ENCODE measurements at places on chromosomes 7 and 10. TPM values are rescaled to one million over a fixed set of nuclear protein-coding genes. Genes with fewer than 3 reads are reported as not detected.
A peak's percentile ranks its signal among the peaks of the same experiment; 100 is the strongest.

GRCh38 chr7:24715661-24716479 is 41.4 kb downstream of the GSDME start:
- peak; percentile 77 for DNase-seq
- no peaks in the 10 kb centered on the region for H3K4me1 ChIP-seq
- no peaks in the 10 kb centered on the region for H3K27me3 ChIP-seq
- no peak overlapping the region for H3K27ac ChIP-seq
- H3K36me3 ChIP-seq = no peaks in the 10 kb centered on the region

- no peak for DNase-seq
- no peak overlapping the region for H3K4me3 ChIP-seq
- H3K27ac ChIP-seq = peak overlapping the region; percentile 30
- no peaks in the 10 kb centered on the region for H3K4me1 ChIP-seq
- no peaks in the 10 kb centered on the region for H3K36me3 ChIP-seq
These were observed 31.3 kb downstream of the KIAA1217 start for GRCh38 chr10:24240041-24240751.

Gene PIK3AP1
- total RNA-seq = 5.9 TPM

DNA sequence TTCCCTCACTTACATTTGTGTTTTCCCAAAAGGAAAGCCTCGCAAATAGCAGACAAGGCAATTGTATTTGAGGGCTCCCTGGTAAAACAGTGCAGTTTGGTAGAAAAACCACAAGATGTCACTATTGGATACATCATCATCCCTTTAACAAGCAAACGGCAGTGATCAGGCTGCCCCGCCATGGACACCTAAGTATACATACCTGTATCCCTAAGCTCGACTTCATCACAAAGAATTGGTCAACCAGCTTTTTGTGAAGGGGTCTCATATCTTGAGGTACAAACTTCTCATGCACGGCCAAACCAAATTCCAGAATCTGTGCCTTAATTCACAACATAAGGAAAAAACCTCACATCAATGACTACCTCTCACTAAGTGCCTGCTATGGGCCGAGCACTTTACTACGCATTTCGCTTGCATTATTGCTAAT is 179.5 kb upstream of the IMMP2L start:
- no peak overlapping the region for H3K4me3 ChIP-seq
- H3K36me3 ChIP-seq = peaks cover 12% of the 10 kb centered on the region
- no peak for DNase-seq
- H3K27me3 ChIP-seq = no peaks in the 10 kb centered on the region

DNA sequence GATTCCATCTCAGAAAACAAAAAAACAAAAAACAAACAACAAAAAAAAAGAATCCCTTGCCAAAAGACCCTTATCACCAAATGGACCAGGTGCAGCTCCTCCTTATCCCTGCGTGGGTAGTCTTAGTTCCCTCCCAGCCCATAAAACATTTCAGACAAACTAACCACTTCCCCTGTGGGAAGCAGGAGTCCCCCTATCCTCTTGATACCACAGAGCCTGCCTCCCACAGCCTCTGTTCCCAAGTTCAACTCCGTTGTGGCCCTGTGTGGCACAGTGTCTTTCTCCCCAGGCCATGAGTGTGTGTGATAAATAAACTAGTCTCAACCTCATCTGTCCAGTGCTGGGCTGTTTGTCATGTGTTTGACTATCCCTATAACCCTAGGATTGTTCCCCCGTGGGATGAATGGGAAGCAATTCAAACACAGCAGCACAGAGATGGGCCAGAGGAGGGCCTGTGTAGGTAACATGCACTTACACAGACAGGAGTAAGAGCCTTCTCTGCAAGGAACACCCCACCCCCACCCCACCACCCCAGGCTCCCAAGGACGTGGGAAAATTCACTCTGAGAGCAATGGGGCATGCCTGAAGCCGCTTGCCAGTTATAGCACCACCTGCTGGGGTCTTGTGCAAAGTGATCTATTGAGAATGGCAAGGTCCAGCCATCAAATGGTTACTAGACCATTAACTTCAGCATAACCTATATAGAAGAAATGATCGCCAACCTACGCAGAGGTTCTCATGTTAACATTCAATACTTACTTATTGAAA is 147.1 kb upstream of the GHITM start:
- H3K27ac ChIP-seq = no peak overlapping the region
- H3K36me3 ChIP-seq = no peaks in the 10 kb centered on the region
- H3K4me3 ChIP-seq = no peak overlapping the region
- no peaks in the 10 kb centered on the region for H3K27me3 ChIP-seq
- no peak for DNase-seq
- H3K4me1 ChIP-seq = no peaks in the 10 kb centered on the region

DNA sequence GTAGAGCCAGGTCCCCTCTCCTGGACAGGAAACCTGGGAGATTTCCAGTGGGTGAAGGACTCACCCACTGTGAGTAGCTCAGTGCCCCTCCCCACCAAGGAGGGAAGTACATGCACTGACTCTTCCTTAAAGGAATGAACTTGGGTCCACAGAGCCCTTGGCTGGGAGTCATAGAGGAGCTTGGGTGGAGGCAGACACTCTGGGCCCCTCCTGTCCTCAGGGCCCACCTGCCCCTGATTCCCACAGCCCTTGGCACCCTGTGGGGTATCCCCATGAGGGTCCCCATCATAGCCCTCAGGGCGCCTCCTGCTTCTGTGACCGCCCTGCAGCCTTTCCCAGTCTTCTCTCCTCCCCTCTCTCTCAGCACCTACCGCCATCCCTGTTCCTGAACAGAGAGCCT is 3.7 kb downstream of the EN2 start:
- H3K36me3 ChIP-seq = no peaks in the 10 kb centered on the region
- H3K27ac ChIP-seq = no peak overlapping the region
- DNase-seq = no peak

GRCh38 chr10:70481831-70482530 is 3.4 kb downstream of the PALD1 start:
- no peak for DNase-seq
- no peaks in the 10 kb centered on the region for H3K27me3 ChIP-seq
- H3K4me1 ChIP-seq = peaks cover 38% of the 10 kb centered on the region

DNA sequence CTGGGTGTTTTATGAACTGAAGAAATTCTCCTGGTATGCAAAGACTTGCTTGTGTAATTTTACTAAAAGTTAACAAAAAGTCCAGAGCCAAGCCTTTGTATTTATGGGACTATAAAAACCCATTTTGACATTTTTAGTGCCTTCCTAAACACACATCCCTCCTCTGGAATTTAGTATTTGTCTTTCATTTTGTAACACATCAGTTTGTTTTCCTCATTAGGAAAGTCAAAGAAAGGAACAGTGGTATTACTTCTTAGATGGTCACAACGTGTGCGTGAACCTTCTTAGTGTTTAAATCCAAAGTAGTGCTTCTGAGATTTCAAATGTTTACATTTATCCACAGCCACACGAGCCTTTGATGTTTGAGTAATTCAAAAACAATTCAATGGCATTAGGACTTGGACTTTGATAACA is 103.2 kb upstream of the TMEM106B start:
- no peak for DNase-seq
- no peak overlapping the region for H3K27ac ChIP-seq
- H3K27me3 ChIP-seq = no peaks in the 10 kb centered on the region
- peaks cover 11% of the 10 kb centered on the region for H3K4me1 ChIP-seq

GRCh38 chr7:54981913-54982312 is 36.9 kb upstream of the EGFR start:
- no peak for DNase-seq
- no peaks in the 10 kb centered on the region for H3K36me3 ChIP-seq
- no peaks in the 10 kb centered on the region for H3K4me1 ChIP-seq
- no peak overlapping the region for H3K27ac ChIP-seq
- no peaks in the 10 kb centered on the region for H3K27me3 ChIP-seq

DNA sequence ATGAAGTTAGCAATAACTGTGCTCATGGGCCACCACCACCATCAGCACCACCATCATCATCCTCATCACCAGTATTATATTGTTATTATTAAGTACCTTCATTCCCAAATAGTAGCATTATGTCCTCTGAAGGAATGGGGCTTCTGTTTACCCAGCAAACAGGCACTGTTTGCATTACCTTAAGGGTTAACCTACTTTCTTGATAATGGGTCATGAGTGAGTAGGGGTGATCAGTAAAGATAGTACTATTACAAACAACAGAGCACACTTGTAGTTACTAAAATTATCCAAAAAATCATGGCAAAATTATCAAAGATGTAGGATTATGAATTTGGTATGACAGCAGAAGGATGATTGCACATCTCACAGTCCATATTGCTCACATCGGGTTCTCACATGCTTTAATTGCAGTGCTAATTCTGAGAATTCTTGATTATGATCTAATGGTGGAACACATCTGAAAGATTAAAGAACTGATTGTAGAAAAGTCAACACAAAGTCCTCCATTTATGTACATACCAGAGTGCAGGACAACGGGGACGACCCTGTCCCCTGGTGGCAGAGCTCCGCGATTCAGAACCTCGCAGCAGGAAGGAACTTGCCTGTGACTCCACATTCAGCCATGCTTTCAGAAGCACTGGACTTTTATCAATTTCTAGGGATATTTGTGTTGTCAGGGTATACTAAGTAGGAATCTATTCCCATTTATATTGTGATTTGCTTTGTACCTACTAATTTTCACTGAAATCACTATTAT is 31.0 kb downstream of the PDE1C start:
- DNase-seq = no peak
- no peak overlapping the region for H3K4me3 ChIP-seq
- H3K36me3 ChIP-seq = no peaks in the 10 kb centered on the region
- no peak overlapping the region for H3K27ac ChIP-seq

- H3K36me3 ChIP-seq = no peaks in the 10 kb centered on the region
- no peaks in the 10 kb centered on the region for H3K27me3 ChIP-seq
- no peak overlapping the region for H3K4me3 ChIP-seq
- peaks cover 32% of the 10 kb centered on the region for H3K4me1 ChIP-seq
- H3K27ac ChIP-seq = no peak overlapping the region
These were observed 94.2 kb downstream of the ST7 start for GRCh38 chr7:117047496-117047895.

GRCh38 chr7:138590154-138590553 is 111.0 kb downstream of the SVOPL start:
- no peak overlapping the region for H3K4me3 ChIP-seq
- H3K4me1 ChIP-seq = no peaks in the 10 kb centered on the region
- DNase-seq = no peak
- no peak overlapping the region for H3K27ac ChIP-seq

Gene OR6V1
- total RNA-seq = not detected

- no peaks in the 10 kb centered on the region for H3K4me1 ChIP-seq
- no peak overlapping the region for H3K4me3 ChIP-seq
- no peak overlapping the region for H3K27ac ChIP-seq
- no peaks in the 10 kb centered on the region for H3K27me3 ChIP-seq
- no peaks in the 10 kb centered on the region for H3K36me3 ChIP-seq
- DNase-seq = no peak
These were observed 158.8 kb downstream of the ANK3 start for GRCh38 chr10:60230892-60231291.
